ENCODE measurements at places on chromosomes 6 and 20. TPM values are rescaled to one million over a fixed set of nuclear protein-coding genes. Genes with fewer than 3 reads are reported as not detected.
A peak's percentile ranks its signal among the peaks of the same experiment; 100 is the strongest.

GRCh38 chr20:51888291-51888690 is 86.0 kb upstream of the SALL4 start:
- no peak overlapping the region for H3K4me3 ChIP-seq
- H3K36me3 ChIP-seq: no peaks in the 10 kb centered on the region
- no peaks in the 10 kb centered on the region for H3K27me3 ChIP-seq
- no peak for DNase-seq
- no peaks in the 10 kb centered on the region for H3K4me1 ChIP-seq

DNA sequence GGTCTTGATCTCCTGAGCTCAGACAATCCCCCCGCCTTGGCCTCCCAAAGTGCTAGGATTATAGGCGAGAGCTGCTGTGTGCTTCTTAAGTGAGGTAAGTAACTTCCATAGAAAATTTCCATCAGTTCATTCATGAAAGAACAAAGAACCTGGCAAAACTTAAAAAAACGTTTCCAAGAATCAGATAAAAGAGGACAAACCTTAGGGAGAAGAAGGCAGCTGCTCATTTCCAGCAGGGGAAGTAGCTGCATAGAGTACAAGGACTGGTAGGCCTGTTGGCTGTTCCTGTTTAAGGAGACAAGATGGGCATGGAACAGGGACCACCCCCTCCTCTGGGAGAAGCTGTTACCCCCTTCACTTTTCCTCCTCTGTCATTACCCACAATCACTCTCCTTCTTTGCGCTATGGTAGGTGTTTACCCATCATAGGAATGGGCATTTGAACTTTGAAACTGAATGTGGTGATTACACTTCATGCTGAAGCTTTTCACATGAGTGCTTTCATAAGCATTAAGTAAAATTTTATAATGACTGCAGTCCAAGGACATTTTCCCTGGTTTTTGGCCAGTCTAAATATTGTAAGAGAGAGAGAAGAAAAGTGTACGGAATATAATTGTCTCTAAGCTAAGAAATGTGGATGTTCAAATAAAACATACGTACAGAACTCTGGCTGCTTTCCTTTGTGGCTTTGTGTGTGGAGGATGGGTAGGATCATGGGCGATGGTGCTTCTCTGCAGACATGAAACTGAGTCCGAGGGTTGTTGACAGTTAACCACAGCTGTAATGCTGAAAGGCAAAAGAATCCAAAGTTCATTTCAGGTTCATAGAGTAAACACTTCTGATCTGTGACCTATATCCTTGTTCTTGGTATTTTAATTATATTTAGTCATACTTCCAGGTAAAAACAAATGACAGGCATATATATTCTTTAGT is 56.4 kb downstream of the CCN2 start:
- no peak for DNase-seq
- no peak overlapping the region for H3K27ac ChIP-seq
- no peaks in the 10 kb centered on the region for H3K36me3 ChIP-seq
- no peaks in the 10 kb centered on the region for H3K27me3 ChIP-seq

- no peak overlapping the region for H3K27ac ChIP-seq
- peaks cover 39% of the 10 kb centered on the region for H3K36me3 ChIP-seq
- no peak for DNase-seq
- H3K27me3 ChIP-seq: no peaks in the 10 kb centered on the region
These were observed 34.1 kb downstream of the PRPH2 start for GRCh38 chr6:42688281-42688680.

GRCh38 chr20:10253780-10254179 is 35.1 kb downstream of the SNAP25 start:
- no peaks in the 10 kb centered on the region for H3K36me3 ChIP-seq
- H3K27ac ChIP-seq: no peak overlapping the region
- H3K4me3 ChIP-seq: no peak overlapping the region
- peaks cover 24% of the 10 kb centered on the region for H3K27me3 ChIP-seq
- H3K4me1 ChIP-seq: no peaks in the 10 kb centered on the region
- no peak for DNase-seq

- no peak overlapping the region for H3K27ac ChIP-seq
- no peak for DNase-seq
- H3K4me3 ChIP-seq: no peak overlapping the region
These were observed 168.2 kb downstream of the DST start for GRCh38 chr6:56474532-56474931.

- no peak overlapping the region for H3K4me3 ChIP-seq
- no peaks in the 10 kb centered on the region for H3K36me3 ChIP-seq
- no peaks in the 10 kb centered on the region for H3K27me3 ChIP-seq
- no peaks in the 10 kb centered on the region for H3K4me1 ChIP-seq
- DNase-seq: no peak
These were observed 548.9 kb downstream of the CBLN4 start for GRCh38 chr20:55456316-55456940.

- H3K4me1 ChIP-seq: no peaks in the 10 kb centered on the region
- H3K27me3 ChIP-seq: no peaks in the 10 kb centered on the region
- H3K27ac ChIP-seq: no peak overlapping the region
- DNase-seq: no peak
- no peak overlapping the region for H3K4me3 ChIP-seq
These were observed 276.0 kb upstream of the SGK1 start for GRCh38 chr6:134593887-134594286.

DNA sequence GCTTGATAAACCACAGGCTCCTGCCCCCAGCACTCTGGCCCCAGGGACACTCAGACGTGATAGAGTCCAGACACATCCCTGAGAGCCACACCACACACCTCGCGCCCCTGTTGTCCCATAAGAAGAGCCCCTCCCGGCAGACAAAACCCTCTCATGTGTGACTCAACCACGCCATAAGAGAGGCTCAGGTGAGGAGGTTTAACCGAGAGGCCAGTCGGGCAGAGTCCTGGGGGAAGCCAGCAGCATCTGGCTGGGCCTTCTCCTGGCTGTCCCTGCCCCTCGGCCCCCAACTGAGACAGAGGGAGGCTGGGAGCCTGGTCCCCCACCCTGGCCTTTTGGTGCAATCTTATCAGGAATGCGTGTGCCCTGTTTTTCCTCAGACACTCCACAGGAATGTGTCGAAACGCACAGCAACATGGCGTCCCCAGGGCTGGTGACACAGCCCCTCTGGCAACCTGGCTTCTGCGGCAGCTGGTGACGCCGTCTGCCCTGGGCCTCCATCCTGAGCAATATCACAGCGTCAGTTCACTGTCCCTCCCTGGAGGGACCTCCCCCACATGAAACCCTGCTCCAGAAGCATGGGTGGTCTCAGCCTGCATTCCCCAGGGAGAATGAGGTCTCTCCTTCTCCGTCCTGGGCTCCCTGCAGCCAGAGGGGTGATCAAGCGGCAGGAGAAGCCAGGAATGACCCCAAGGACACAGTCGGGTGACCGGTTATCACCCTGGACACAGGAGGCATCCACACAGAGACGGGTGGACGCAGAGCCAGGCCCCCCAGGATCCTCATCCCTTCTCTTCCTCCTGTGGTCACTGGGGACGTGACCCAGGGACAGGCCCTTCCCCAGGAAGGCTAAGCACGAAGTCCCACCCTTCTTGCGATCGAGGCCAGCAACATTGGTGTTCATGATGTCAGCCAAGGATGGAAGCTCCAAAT is 156.6 kb upstream of the AFDN start:
- H3K36me3 ChIP-seq: no peaks in the 10 kb centered on the region
- H3K27me3 ChIP-seq: no peaks in the 10 kb centered on the region
- H3K27ac ChIP-seq: no peak overlapping the region
- H3K4me3 ChIP-seq: no peak overlapping the region

DNA sequence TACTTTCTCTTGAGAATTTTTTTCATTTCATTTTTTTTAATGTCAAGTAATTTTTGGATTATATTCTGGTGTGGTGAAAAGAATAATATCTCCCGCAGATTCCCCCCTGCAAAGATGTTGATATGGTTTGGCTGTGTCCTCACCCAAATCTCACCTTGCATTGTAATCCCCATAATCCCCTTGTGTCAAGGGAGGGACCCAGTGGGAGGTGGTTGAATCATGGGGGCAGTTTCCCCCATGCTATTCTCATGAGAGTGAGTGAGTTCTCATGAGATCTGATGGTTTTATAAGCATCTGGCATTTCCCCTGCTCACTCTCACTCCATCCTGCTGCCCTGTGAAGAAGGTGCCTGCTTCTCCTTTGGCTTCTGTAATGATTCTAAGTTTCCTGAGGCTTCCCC is 58.7 kb upstream of the PMEPA1 start:
- peaks cover 53% of the 10 kb centered on the region for H3K27me3 ChIP-seq
- no peak overlapping the region for H3K27ac ChIP-seq
- no peaks in the 10 kb centered on the region for H3K36me3 ChIP-seq
- H3K4me1 ChIP-seq: peaks cover 10% of the 10 kb centered on the region
- DNase-seq: no peak

GRCh38 chr20:51899674-51900073 is 97.4 kb upstream of the SALL4 start:
- no peaks in the 10 kb centered on the region for H3K27me3 ChIP-seq
- DNase-seq: peak; percentile 16
- no peak overlapping the region for H3K27ac ChIP-seq
- H3K4me1 ChIP-seq: peaks cover 14% of the 10 kb centered on the region
- H3K4me3 ChIP-seq: no peak overlapping the region
- no peaks in the 10 kb centered on the region for H3K36me3 ChIP-seq

DNA sequence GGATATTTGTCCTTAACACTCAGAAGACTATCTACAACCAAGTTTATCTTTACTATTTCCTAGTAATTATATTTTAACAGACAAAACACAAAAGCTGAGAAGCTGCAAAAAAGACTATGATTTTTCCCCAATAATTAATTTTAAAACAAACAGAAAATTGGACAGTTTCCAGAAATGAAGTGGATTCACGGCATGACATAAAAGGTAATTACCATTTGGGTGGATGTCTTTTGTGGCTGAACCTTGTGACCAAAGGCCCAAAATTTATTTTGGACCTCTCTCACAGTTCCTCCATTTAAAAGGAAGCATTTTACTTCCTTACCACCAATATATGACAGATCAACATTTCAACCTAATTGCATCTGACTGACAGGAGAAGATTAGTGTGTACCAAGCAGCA is 90.2 kb downstream of the GMDS start:
- H3K27ac ChIP-seq: no peak overlapping the region
- H3K4me1 ChIP-seq: peaks cover 37% of the 10 kb centered on the region

GRCh38 chr6:84027340-84028181 is 6.0 kb upstream of the MRAP2 start:
- 0 out of 2 replicates have a peak, but pooled peaks cover 3% of the 10 kb centered on the region for H3K4me1 ChIP-seq
- no peak overlapping the region for H3K4me3 ChIP-seq
- DNase-seq: no peak

GRCh38 chr6:1187293-1188131 is 124.4 kb upstream of the FOXQ1 start:
- 0 out of 2 replicates have a peak, but pooled peaks cover 4% of the 10 kb centered on the region for H3K27me3 ChIP-seq
- peaks cover 8% of the 10 kb centered on the region for H3K4me1 ChIP-seq
- no peak overlapping the region for H3K4me3 ChIP-seq
- DNase-seq: no peak
- H3K36me3 ChIP-seq: no peaks in the 10 kb centered on the region

GRCh38 chr6:165817148-165817547 is 154.1 kb upstream of the PDE10A start:
- no peak for DNase-seq
- H3K27me3 ChIP-seq: no peaks in the 10 kb centered on the region
- H3K4me1 ChIP-seq: no peaks in the 10 kb centered on the region
- H3K36me3 ChIP-seq: no peaks in the 10 kb centered on the region

GRCh38 chr20:32433311-32434021 is 75.3 kb downstream of the ASXL1 start:
- H3K36me3 ChIP-seq: peaks cover 65% of the 10 kb centered on the region
- H3K4me3 ChIP-seq: no peak overlapping the region
- DNase-seq: no peak
- H3K4me1 ChIP-seq: no peaks in the 10 kb centered on the region
- no peak overlapping the region for H3K27ac ChIP-seq

- H3K4me3 ChIP-seq: peak overlapping the region; percentile 68
- DNase-seq: no peak
- H3K27ac ChIP-seq: no peak overlapping the region
These were observed 1.7 kb downstream of the AFDN start for GRCh38 chr6:167828325-167828956.

GRCh38 chr20:3710703-3711483 is 1.5 kb downstream of the SIGLEC1 start:
- H3K27ac ChIP-seq: no peak overlapping the region
- no peak overlapping the region for H3K4me3 ChIP-seq
- H3K27me3 ChIP-seq: no peaks in the 10 kb centered on the region
- H3K4me1 ChIP-seq: no peaks in the 10 kb centered on the region

DNA sequence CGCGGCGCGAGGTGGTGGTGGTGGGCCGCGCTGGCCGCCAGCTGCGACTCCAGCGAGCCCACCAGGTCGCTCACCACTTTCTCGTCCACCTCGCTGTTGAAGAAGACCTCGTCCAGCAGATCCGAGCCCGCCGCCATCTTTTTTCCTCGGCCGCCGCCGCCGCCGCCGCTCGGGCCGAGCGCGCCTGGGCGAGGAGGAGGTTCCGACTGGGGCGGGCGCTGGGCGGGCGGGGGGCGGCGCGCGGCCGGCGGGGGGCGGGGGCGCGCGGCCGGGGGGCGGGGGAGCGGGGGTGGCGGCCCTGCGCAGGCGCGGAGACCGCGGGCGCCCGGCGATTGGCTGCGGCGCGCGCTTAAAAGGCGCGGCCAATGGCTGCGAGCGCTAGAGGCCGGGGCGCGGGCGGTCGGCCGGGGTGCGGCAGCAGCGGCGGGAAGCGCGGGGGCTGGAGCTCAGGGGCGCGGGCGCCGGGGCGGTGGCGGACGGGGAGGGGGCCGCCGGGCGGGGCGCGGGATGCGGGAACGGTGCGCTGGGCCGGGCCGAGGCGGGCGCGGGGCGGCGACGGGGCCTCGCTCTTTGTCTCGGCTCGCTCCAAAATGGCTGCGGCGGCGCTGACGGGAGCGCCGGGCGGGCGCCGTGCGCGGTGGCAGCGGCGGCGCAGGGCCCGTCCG is at the start of gene TAF4:
Gene TAF4 (minus strand): TSS at position 208 of the 665 bp plus-strand sequence. CDS start 71 bp downstream, at position 137.
- no peak for DNase-seq
- peak within 1 kb of the TSS; percentile 63 for H3K4me3 ChIP-seq
- H3K27ac ChIP-seq: peak within 1 kb of the TSS; percentile 88

GRCh38 chr20:1392443-1392692 is 486 bp downstream of the FKBP1A start:
- DNase-seq: no peak
- peak overlapping the region; percentile 99 for H3K4me3 ChIP-seq
- H3K27ac ChIP-seq: peak overlapping the region; percentile 61
- H3K27me3 ChIP-seq: no peaks in the 10 kb centered on the region
- H3K4me1 ChIP-seq: peaks cover 13% of the 10 kb centered on the region
- peaks cover 8% of the 10 kb centered on the region for H3K36me3 ChIP-seq

Gene RSPO3
- not detected for total RNA-seq

Gene ADGRB3
- total RNA-seq: not detected

Gene IL17A
- total RNA-seq: not detected

Gene PBOV1
- total RNA-seq: not detected

Gene OR12D3
- not detected for total RNA-seq

Gene XKR7
- not detected for total RNA-seq

Gene SUMO4
- total RNA-seq: 1.6 TPM

Gene AGER
- 22.6 TPM for total RNA-seq

Gene MARCKS
- 25.7 TPM for total RNA-seq

Gene AKAP7
- total RNA-seq: 3.1 TPM

Gene KCNS1
- total RNA-seq: not detected

Gene RAMACL
- 0.15 TPM for total RNA-seq

Gene CDH4
- total RNA-seq: not detected

Gene BTNL2
- not detected for total RNA-seq

Measured in HCT116 (cell line).